NCI-H1417 (cell line): ENCODE measurements at places on chromosomes 2 and 18.

- no peak for DNase-seq
These were observed 689.0 kb downstream of the TDRD15 start for GRCh38 chr2:21812766-21813165.

GRCh38 chr2:274503-274902 lies 9.8 kb downstream of the ACP1 start:
- DNase-seq: no peak

DNA sequence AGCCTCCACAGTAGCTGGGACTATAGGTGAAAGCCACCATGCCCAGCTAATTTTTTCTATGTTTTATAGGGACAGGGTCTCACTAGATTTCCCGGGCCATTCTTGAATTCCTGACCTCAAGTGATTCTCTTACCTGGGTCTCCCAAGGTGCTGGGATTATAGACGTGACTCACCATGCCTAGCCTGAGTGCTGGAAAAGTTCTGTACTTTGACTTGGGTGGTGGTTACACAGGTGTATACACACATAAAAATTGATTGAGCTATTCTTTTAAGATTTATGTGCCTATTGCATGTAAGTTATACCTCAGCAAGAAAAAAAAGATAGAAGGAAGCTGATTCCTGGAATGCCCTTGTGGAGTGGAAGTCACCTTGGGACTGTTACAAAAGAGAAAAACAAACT lies 34.8 kb upstream of the KCNF1 start:
- no peak for DNase-seq

DNA sequence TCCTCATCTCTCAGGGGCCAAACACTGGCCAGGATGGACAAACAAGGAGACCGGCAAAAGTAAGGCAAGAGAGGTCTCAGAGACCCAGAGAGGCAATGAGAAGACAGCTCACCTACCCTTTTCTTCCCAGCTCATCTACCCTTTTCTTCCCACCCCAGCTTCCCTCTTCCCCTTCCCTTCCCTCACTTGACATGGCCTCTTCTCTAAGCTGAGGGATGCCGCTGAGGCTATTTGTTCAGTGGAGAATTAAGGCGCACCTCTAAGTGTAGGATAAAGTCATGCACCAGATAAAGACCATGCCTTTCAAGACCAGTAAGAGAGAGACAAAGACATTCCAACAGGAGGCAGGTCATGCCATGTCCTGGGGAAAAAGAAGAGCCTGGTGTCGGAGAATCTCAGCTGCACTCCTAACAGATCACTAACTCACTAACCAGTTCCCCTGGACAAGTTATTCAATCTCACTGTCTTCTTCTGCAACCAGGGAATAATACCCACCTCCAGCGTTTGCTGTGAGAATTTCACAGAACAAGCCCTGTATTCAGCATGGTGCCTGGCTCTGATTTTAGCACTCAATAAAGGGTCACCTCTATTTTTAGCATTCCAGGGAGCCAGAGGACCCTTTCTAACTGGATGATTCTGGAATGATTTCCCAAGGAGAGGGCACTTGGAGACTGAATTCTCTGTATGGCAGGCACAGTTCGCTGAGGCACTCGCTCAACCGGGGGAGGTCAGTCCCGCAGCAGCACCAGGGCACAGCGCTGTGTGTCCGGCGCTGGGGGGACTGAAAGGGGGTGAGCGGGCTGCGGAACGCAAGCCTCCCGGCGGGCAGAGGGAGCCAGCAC lies 3.0 kb upstream of the FOSL2 start:
- no peak for DNase-seq

DNA sequence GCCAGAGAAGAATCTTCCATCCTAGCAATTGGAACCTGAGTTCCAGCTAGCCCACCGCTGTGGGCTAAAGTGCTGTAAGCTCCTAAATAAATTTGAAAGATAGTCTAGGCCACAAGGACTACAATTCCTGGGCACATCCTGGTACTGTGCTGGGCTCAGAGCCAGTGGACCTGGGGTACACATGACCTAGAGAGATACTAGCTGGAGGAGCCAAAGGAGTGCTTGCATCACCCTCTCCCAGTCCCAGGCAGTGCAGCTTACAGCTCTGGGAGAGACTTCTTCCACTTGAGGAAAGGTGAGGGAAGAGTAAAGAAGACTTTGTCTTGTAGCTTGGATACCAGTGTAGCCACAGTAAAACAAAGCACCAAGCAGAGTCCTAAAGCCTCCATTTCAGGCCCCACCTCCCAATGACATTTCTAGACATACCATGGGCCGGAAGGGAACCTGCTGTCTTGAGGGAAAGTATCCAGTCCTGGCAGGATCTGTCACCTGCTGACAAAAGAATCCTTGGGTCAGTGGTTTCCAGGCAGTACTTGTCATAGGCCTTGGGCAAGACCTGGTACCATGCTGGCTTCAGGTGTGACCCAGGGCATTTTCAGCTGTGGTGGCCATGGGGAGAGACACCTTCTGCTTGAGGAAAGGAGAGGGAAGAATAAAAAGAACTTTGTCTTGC lies 89.5 kb downstream of the TMEM185B start:
- DNase-seq: no peak

GRCh38 chr2:44651974-44652373 lies 289.5 kb upstream of the SIX3 start:
- DNase-seq: no peak

GRCh38 chr2:190578158-190579057 lies 43.9 kb upstream of the NEMP2 start:
- DNase-seq: peak; percentile 31

GRCh38 chr2:174617718-174618117 lies 20.1 kb upstream of the WIPF1 start:
- DNase-seq: no peak
